Activated CD8-positive, alpha-beta memory T cell treated with anti-CD3 and anti-CD28 coated beads for 48 hours (primary cell): ENCODE measurements at places on chromosomes 1 and 21.
A peak's percentile ranks its signal among the peaks of the same experiment; 100 is the strongest.

- DNase-seq = no peak
Observed at GRCh38 chr1:228154021-228154669, 4.4 kb downstream of the GJC2 start.

GRCh38 chr1:154342132-154342531 lies 16.8 kb downstream of the ATP8B2 start:
- DNase-seq = no peak

DNA sequence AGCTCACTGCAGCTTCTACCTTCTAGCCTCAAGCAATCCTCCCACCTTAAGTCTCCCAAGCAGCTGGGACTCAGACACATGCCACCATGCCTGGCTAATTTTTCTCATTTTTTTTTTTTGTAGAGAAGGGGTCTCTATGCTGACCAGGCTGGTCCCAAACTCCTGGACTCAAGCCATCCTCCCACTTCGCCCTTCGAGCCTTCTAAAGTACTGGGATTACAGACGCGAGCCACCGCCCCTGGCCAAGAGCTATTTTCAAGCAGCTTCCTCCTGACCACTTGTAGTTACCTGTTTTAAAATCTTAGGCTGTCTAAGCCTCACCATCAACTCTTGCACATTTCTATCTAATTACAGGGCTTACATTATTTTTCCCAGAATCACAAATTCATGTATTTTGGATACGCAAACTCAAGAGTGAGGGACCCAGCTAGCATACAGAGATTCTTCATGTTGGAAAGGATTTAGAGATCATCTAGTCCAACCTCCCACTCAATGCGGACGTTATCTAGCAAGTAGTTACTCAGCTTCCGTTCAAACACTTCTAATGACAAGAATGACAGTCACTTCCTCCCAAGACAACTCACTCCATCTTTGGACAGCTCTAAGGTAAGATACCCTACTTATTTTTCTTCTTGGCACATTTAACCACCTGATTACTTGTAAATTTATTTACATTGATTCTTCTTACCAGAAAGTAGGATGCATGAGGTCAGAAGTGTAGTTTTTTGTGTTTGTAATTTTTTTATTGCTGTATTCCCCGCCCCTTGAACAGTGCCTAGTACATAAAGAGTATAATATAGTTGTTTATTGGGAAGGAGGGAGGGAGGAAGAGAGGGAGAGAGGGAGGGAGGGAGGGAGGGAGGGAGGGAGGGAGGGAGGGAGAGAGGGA lies 65.4 kb downstream of the LUZP1 start:
- DNase-seq = no peak

DNA sequence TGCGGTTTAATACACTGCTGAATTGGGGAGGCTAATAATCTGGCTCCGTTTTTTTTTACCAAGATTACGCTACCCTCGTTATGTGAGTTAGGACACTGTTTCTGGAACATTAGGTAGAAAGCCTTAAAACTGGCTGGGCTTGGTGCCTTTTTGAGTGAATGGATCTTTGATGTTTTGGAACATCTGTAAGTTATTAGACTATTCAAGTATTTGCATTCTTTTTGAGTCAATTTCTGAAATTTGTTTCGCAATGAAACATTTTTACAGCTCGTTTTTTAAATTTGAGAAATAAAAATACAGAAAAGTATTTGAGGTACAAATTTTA lies 106.9 kb downstream of the LTN1 start:
- DNase-seq = no peak

- no peak for DNase-seq
Observed at GRCh38 chr1:70112838-70113237, 92.5 kb downstream of the LRRC40 start.

DNA sequence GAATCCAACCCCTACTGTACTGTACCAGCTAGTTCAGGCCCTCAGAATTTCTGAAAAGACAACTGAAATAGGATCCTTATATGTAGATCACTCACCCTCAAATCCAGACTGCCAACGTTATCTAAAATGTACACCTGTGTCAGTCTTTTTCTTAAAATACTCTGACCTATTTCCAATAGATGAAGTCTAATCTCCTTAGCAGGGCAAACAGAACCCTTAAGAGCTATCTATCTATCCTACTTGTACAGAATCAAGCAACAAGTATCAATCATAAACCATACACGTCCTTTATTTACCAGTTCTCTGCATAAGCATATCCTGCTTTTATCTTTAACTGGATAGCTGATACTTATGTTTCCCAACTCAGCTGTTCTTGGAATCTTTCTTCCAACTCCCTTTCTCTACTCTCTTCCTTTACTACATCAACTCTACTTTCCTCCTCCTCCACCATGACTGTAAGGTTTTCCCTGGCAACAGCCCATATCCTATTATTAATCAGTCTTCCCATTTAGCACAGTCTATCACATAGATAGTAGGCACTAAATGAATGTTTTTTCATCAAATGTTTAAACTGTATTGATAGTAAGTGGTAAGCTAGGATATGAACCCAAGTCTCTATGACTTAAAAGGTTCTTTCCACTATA lies 2.8 kb downstream of the LRIF1 start:
- DNase-seq = no peak

DNA sequence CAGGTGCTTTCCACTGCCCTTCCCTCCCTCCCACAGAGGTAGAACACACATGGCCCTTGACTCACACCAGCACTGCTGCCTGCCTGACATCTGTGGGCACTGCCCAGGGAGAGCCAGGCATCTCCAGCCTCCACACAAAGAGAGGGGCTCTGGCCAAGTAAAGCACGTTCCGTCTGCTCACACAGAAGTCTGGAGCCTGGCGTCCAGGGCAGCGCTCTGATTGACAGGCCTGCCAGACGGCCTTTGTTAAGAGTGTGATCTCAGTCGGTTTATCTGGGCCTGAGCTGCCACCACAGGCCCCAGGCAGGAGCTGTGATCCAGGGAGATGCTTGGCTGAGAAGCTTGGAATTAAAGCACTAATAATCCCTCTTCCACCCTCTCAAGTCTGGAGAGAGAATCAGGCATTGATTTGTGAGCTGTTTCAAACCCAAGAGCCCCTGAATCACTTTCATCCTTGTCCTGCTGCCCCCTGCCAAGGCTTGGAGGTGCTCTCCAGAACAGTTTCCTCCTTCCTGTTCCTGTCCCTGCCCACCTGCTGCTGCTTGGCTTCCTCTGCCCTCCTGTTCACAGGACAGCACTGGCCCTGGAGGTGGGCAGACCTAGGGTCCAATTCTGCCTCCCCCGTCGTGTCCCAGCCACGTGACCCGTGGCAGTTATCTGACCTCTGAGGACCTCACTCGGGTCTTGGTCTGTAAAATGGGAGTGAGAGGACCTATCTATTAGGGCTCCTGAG lies 3.7 kb downstream of the DMRTB1 start:
- DNase-seq = no peak

GRCh38 chr1:54846301-54846700 lies 40.7 kb downstream of the DHCR24 start:
- DNase-seq = no peak

GRCh38 chr1:175884369-175884768 lies 141.0 kb upstream of the TNR start:
- no peak for DNase-seq

DNA sequence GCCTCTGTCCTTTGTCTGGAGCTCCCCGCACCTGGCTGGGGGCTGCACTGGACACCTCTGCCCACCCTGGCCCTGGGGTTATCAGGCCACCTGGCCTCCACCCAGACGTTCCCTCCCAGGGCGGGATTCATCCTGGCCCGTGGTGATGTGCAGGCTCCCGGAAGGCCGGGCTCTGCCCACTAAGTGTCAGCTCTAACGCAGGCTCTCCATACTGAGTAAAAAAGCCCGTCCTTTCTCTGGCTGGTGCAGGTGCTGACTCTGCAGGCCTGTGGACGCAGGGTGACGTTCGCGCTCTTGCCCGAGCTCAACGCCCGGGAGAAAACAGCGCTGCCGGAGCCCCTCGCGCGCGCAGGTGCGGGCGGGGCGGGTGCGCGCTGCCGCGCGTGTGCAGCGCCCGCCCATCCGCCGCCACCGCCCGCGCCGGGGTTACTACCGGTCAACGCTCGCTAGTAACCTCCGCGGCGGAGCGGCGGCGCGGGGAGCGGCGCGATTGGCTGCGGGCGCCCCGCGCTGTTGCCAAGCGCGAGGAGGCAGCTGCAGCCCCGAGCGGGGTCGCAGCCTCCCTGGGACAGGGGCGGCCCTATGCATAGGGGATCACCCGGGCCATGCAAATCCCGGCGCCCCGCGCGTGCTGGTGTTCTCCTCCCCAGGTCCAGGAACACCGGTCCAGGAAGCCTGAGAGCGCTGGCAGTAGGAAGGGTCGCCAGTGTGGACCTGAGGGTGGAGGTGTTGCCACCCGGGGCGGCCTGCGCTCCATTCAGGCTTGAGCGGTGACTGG lies 15.7 kb downstream of the ABCG1 start:
- DNase-seq = peak; percentile 37

DNA sequence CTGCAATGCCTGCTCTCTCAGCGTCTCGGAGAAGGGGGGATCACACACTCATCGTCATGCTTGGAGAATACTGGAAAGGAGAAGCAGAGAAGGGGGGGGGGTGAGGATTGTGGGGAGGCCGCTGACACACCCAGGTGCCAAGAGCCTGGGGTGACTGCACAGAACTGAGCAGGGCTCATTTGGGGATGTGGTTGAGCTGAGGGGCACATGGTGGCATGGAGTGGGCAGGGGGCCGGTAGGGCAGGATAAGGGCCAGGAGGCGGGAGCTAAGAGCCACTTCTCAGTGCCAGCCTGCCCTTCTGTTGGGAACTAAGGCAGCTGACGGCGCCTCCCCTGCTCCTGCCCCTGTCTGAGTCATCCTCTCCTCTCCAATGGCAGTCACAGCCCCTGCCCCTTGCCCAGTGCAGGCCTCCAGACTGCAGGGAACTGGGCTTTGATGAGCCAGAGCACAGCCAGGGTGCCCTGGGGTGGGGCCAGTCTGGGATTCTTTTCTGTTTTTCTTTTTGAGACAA lies 27.2 kb downstream of the MRPL37 start:
- no peak for DNase-seq

- DNase-seq = no peak
Observed at GRCh38 chr1:12565966-12566352, 52.1 kb downstream of the DHRS3 start.

- no peak for DNase-seq
Observed at GRCh38 chr1:50735443-50735842, 224.6 kb downstream of the FAF1 start.

DNA sequence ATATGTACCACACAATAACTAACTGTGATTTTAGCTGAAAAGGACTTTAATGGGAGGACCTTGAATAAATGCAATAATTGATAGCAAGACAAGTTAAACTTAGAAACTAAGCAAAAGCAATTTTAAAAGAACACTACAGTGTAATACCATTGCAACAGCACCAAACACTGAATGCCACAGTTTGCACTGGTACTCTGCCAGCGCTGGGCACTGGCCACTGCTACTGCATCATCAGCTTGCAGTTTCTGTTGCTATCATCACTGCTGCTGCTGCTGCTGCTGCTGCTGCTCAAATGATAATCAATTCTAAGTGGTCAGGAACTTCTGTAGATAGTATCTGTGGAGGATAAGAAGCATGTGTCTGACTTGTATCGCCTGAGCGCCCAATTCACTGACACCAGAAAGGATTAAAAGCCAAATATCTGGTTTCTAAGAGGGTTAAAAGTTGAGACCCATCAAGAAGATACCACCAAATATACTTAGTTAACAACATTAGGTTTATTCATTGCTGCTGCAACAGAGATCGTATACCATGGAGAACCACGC lies 306.9 kb downstream of the LRRC40 start:
- no peak for DNase-seq

DNA sequence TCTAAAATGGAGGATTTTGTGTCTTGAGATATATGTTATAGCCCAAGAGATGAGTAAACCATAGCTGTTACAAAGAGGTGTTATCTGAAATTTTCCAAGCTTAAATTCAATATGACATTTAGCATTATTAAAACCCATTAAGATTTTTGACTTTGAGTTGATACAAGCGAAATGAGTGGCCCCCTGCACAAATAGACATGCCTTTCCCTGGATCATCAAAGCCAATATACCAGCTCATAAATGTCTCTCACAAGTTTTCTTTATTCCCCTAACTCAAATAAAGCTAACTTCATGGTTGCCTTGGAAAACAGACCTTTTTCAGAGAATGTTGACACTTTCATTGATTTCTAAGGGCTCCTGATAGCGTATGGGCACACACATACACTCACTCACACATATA lies 55.5 kb upstream of the TIAM1 start:
- DNase-seq = no peak

GRCh38 chr1:225514671-225515081 lies 86.8 kb upstream of the LBR start:
- DNase-seq = no peak

GRCh38 chr1:41312991-41313645 lies 48.1 kb upstream of the FOXO6 start:
- DNase-seq = no peak
